ENCODE measurements at places on chromosomes 7 and 10.

DNA sequence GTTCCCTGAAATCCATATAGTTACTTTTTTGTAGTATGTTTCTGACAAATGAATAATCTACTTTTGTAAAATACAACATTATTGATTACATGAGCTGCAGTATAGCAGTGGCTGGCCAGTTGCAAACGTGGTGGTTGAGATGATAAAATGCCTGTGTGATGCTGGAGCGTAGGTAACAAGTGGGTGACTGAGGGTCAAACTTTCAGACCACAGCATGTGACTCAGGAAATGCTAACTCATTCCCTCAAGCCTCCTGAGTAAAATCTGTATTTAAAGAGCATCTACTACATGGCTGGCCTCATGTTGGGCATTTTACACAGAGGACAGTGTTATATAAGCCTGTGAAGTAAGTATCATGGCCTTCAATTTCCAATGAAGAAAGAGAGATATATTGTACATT is 585.2 kb downstream of the GRID1 start:
- DNase-seq: no peak

- no peak for DNase-seq
Observed at GRCh38 chr7:136953386-136953785, 84.9 kb downstream of the CHRM2 start.

GRCh38 chr10:75408911-75409885 is 7.6 kb upstream of the ZNF503 start:
- no peak for DNase-seq

GRCh38 chr7:105439174-105439893 is 50.6 kb upstream of the SRPK2 start:
- DNase-seq: no peak

DNA sequence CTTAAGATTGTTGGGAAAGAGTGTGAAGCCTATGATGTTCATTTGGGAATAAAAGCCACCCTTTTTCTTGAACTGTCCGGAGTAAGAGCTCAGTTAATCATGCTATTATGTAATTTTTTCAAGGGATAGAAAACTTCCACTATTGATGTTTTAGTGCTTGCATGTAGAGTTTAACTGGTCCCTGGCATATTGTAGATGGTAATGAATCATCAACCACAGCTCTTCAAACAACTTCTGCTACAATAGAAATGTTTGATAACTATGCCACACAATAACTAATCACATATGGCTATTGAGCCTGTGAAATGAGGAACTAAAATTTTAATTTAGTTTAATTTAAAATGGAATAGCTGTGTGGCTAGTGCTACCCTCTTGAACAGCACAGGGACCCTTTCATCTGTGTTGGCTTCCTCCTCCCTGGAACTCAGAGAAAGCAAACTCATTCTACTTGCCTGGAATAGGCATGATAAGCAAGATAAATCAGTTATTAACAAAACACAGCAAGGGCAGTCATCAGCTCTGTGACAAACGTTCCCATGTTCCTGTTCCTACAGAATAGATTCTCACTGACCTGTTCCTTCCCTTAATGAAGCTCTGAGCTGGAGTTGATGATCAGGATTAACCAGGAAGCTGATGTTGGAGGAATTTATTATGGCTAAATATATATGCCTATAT is 4.9 kb upstream of the SRI start:
- DNase-seq: no peak

DNA sequence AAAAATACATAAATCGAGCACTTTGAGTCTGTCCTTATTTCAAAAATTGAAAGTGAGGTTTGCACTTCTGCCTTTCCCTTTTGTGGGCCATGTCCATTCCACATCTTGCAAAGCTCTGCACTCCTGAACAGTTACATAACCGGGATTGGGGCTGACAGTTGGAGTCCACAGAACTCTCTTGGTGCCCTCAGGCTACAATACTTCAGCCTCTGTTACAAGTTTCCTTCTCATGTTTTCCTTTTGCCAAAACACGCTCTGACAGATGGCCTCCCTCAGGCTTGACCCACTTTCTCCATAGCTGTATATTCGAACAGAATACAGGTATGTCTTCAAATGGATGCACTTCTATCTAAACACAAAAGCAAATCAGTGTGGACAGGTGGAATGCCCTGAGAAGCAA is 335.9 kb downstream of the WDR37 start:
- DNase-seq: no peak

- DNase-seq: no peak
Observed at GRCh38 chr10:1534820-1535219, 202.5 kb downstream of the ADARB2 start.

GRCh38 chr10:48448796-48449195 is 142.3 kb downstream of the MAPK8 start:
- no peak for DNase-seq

DNA sequence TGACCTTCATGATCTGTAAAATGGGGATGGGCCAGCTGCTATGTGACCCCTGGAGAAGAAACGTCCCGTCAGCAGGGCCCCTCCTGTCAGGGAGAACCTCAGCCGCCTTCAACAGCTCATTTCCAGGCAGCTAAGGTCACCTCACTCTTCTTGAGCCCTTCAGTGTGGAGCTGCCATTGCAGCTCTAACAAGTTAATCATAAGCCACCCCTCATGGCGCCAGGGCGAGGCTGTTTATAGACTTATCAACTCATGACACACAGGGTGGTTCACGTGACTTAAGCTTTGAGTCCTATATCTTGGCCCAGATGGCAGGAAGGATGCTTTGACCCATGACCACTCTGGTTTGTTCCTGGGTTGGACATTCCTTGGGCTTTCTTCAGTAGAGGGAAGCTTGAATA is 315.1 kb downstream of the TNS3 start:
- no peak for DNase-seq

GRCh38 chr7:1359681-1360485 is 99.4 kb downstream of the MICALL2 start:
- no peak for DNase-seq

All from stimulated activated CD8-positive, alpha-beta memory T cell treated with anti-CD3 and anti-CD28 coated beads, Interleukin-2, amount 100 ng/mL, for 48 hours (primary cell).